ENCODE measurements at places on chromosomes 5 and 9.
A peak's percentile ranks its signal among the peaks of the same experiment; 100 is the strongest.

GRCh38 chr5:153080940-153081339 lies 409.5 kb upstream of the GRIA1 start:
- no peak for DNase-seq

- DNase-seq, result no peak
These were observed 532.4 kb upstream of the ITGA1 start for GRCh38 chr5:52255308-52255707.

DNA sequence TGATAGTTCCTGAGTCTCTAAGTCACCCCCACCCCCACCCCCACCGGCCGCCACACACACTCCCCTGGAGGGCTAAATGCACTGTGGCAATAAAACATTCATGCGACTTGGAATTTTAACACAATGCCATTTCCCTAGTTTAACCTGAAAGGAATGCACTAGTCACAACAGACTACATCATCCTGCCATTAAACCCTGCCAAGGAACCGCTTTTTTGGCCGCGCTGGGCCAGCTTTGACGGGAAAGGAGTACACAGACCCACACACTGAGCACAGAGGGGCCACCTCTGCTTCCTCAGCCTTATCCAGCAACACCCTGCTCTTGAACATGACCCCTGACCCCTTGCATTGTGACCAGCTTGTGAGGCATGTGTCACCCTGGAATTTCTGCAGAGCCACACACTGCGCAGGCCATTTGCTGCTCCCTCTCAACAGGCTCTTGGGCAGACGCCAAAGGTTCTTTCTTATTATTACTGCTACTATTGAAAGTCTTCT lies 165.3 kb downstream of the BNC2 start:
- peak; percentile 20 for DNase-seq

- DNase-seq, result no peak
These were observed 140.4 kb downstream of the ATPSCKMT start for GRCh38 chr5:10109299-10109698.

DNA sequence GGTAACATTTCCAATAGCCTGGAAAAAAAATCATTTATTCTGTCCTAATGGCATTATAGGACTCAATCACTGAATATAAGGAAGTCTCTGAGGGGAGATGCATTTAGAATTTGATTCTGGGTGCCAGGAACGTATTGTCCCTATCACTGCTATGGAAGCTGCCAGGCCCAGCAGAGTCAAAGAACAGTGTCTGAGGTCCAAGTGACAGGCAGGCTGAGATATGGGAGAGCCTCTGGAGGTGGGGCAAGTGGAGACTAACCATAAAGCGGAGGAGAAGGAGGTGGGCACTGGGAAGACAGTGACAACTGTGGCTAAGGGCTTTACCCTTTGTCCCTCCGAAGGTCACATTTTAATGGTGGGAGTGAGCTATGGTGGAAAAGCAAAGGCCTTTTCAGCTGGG lies 505.5 kb downstream of the CTNND2 start:
- DNase-seq, result no peak

DNA sequence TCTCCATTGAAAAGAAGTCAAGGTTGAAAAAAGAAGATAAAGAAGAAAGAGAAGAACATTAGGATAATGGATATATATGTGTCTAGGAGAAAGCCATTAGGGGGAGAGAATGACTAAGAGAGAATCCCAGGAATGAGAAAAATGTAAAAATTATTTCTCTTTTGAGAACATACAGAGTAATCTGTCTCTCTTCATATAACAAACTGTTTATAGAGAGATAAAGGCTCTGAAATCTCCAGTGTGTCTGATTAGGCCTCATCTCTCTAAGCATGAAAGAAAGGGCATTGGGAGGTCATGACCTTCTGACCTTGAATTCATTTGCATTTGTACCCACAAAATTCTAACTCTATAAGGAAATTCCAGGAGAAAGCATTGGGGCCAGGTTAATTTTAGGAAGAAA lies 3.5 kb upstream of the MPDZ start:
- DNase-seq, result no peak

- no peak for DNase-seq
These were observed 197.8 kb downstream of the HSPA4 start for GRCh38 chr5:133249593-133249992.

Data from BE2C (cell line).